ENCODE measurements at places on chromosomes 16 and 17.
A peak's percentile ranks its signal among the peaks of the same experiment; 100 is the strongest.

GRCh38 chr17:28960256-28961061 lies 9.1 kb upstream of the PHF12 start:
- DNase-seq, result no peak

DNA sequence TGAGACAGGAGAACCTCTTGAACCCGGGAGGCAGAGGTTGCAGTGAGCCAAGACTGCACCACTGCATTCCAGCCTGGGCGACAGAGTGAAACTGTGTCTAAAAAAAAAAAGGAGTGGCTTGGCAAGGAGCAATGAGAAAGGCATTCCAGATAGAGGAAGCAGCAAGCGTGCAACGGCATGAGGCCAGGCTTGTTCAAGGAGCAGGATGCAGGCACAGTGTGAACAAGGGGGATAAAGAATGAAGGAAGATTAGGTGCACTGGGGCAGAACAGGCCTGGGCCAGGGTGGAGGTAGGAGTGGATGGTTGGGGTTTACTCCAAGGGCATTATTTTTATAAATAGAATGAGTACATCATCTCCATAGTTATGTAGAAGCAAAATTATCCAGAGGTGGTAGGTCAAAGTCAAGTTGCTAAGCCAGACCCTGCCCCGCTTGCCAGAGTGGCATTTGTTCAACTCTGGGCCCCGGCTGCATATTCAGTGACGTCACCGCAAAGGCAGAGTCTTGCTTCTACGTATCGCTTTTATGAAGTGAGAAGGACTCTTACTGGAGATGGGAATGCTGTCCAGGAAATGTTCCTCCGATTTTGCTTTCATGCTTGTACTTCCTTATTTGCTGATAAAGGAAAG lies 100.2 kb downstream of the KATNIP start:
- DNase-seq, result no peak

GRCh38 chr17:79658811-79659207 lies 48.0 kb upstream of the RBFOX3 start:
- DNase-seq, result peak; percentile 8

- no peak for DNase-seq
These were observed 30.5 kb downstream of the NSMCE1 start for GRCh38 chr16:27238016-27238587.

GRCh38 chr17:65978871-65979270 lies 213.1 kb downstream of the CEP112 start:
- peak; percentile 5 for DNase-seq

GRCh38 chr17:67151717-67152116 lies 93.3 kb downstream of the HELZ start:
- peak; percentile 89 for DNase-seq

GRCh38 chr17:72411124-72411563 lies 290.3 kb downstream of the SOX9 start:
- no peak for DNase-seq

DNA sequence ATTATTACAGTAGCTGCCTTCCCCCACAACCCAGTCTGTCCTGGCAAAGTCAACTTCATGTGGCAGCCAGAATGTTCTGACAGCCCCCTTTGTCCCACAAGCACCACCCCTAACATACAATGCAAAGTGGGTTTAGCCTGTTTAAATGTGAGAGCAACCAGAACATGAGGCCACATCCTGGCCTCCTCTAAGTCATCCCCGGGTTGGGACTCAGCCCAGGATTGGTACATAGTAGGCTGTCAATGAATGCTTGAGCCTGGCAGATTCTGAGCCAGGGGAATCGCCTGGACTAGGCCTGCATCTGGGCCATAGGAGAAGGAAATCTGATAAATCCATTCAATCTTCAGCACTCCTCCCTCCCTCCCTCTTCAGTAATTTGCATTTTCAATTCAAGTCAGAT lies 4.3 kb upstream of the ITGA3 start:
- no peak for DNase-seq

GRCh38 chr17:61128661-61129115 lies 271.0 kb upstream of the TBX2 start:
- DNase-seq, result peak; percentile 27

GRCh38 chr16:87366288-87366687 lies 17.3 kb downstream of the FBXO31 start:
- DNase-seq, result no peak

GRCh38 chr17:46026166-46027047 lies 27.4 kb downstream of the STH start:
- DNase-seq, result no peak

DNA sequence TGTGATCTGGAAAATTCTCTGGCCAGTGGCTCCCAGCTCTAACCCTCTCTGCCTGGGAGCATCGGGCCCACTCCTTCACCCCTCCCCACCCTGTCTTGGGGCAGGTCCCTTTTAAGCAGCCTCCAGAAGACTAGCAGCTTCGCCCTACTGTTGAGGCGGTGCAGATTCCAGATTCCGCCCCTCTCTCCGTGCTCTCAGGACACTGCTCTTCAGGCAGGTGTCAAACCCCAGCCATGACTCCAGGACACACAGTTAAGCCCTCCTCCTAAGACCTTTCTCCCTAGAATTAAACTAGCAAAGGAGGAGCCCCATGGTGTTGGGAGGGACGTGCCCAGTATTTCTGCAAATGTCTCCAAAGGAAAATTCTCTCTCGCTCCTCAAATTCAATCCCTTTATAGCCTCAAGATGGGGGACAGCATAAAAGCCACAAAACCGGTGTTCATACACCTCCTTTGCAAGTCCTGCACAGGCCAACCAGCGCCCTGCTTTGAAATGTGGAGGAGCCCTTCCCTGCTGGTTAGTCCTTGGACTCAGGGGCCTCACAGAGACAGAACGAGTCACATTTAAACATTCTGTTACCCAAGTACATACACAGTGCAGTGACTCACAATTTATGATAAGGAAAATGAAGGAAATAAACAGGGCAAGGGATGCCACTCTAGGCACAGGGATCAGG lies 7.2 kb downstream of the LPO start:
- peak; percentile 30 for DNase-seq

GRCh38 chr17:53101706-53102105 lies 721.0 kb upstream of the KIF2B start:
- no peak for DNase-seq

GRCh38 chr16:3650631-3651265 lies 3.7 kb upstream of the DNASE1 start:
- DNase-seq, result no peak

DNA sequence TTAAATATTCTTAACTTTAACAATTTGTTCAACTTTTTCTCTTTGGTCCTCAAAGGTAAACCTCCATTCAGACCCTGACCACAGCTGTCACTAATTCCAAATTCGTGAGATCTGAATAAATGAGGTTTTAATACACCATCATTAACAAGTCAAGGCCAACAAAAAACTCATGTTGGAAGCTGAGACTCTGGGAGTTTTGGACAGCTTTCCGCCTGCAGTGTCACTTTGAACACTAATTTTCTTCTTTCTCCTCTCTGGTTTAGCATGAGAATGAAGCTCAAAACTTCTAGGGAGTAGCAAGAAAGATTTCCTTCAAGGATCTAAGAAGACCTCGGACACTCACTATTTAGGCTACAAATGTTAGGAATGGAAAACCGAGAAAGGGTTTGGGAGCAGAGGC lies 32.7 kb upstream of the DNAH9 start:
- no peak for DNase-seq

- DNase-seq, result no peak
These were observed 40.2 kb downstream of the BCAS3 start for GRCh38 chr17:60717814-60718213.

DNA sequence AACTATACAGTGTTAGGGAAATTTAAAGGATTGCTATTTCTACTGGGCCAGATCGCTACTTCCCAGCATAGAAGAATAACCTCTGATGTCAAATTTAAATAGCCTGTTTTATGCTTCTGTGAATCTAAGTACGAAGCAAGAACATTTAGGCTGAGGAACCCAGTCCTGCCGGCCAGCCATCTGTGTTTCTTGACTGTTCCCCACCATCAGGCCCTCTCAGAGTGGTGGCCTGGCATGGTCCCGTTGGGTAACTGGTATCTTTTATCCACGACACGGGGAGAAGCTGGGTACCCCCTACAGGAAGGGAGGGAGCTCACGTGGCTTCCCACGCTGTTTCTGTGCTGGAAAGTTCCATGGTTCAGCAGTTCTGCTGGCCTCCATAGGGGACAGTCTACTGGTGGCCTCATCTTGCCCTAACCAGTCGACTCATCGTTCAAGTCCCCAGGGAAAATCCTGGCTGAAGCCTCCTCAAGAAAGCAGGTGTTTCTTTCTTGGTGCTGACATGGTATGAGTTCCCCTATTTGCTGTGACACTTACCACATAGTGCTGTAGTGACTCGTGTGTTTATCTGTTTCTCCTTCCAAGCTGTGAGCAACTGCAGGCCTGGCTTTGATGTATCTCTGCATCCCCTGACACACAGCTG lies 201.7 kb upstream of the NLRP1 start:
- peak; percentile 85 for DNase-seq

- peak; percentile 50 for DNase-seq
These were observed 162.5 kb downstream of the MAF start for GRCh38 chr16:79437764-79438751.

DNA sequence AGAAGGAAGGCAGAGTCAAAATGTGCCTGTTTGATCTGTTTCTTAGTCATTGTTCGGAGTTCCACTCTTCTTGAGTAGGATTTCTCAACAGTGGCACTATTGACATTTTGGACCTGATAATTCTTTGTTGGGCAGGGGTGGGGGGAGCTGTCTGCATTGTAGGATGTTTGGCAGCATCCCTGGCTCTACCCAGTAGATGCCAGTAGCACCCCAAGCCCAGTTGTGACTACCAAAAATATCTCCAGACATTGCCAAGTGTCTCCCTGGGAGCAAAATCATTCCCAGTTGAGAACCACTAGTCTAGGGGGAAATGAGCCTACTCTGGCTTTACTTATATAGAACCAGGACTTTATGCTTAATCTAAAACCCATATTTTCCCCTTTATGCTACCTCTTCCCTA lies 1.1 kb upstream of the GFOD2 start:
- no peak for DNase-seq

DNA sequence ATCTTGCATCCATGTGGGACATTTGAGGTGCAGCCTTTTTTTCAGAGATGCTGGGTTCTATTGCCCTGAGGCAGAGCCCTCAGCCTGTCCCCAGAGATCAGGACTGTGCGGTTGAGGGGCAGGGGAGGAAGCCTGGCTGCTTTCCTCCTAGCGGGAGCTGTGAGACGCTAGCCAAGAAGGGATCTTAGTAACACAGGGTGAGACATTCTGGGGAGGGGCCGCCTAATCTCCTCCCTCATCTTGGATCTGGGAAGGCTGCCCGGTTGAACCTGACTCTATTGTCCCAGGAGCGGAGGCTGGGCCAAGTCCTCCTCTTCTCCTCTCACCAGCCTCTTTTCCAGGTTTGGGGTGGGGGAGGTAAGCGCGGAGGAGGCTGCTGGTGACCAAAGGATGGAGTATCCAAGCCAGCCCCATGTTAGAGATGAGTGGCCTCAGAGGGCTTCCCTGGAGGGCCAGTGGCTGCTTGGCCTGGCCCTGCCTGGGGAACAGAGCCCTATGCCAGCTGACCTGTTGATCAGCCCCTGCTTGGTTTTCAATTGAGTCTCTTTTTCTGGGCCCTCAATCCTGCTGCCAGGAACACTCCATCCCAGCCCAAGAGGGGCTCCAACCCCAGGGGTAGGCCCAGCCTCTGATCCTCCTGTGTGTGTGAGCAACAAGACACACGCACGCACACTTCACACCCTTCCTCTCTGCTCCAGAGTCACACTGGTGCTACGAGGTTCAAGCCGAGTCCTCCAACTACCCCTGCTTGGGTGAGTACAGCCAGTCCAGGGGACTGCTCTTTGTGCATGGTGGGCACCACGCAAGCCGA lies 5.0 kb downstream of the CA4 start:
- DNase-seq, result peak; percentile 77

DNA sequence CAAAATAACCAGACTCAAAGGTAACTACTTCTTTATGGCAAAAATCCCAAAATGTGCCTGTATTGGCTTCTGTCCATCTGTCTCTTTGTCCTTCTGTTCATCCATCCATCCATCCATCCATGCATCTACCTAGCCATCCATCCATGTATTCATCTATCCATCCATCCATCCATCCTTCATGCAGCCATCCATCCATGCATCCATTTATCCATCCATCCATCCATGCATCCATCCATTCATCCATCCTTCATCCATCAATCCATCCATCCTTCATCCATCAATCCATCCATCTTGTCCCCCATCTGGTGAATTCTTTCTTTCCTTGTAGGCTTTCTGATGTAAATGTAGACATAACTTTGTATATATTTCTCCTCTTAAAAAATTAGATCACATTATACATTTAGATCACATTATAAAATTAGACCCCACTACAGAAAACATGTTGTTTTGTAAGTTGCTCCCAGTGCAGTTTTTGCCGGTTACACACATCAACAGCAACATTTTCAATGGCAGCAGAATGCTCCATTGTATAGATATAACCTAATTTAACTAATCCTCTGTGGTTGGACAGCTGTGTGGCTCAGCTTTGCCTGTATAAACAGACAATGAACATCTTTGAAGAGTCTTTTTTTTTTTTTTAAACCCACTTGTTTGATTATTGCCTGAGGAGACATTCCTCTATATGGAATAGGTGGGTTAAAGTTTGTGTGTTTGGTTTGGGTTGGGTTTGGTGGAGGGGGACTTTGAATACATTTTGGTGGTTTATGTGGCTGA lies 72.0 kb downstream of the MSI2 start:
- DNase-seq, result no peak

GRCh38 chr17:42760652-42761581 lies at the start of gene RAMP2:
TSS of gene RAMP2 (plus strand) at chr17:42761227. CDS start at chr17:42761262, 35 bp downstream.
- DNase-seq, result peak; percentile 27

GRCh38 chr17:47914306-47914948 lies 18.4 kb downstream of the SP2 start:
- no peak for DNase-seq

GRCh38 chr17:67137026-67137370 lies 92.6 kb downstream of the CACNG1 start:
- DNase-seq, result peak; percentile 72

DNA sequence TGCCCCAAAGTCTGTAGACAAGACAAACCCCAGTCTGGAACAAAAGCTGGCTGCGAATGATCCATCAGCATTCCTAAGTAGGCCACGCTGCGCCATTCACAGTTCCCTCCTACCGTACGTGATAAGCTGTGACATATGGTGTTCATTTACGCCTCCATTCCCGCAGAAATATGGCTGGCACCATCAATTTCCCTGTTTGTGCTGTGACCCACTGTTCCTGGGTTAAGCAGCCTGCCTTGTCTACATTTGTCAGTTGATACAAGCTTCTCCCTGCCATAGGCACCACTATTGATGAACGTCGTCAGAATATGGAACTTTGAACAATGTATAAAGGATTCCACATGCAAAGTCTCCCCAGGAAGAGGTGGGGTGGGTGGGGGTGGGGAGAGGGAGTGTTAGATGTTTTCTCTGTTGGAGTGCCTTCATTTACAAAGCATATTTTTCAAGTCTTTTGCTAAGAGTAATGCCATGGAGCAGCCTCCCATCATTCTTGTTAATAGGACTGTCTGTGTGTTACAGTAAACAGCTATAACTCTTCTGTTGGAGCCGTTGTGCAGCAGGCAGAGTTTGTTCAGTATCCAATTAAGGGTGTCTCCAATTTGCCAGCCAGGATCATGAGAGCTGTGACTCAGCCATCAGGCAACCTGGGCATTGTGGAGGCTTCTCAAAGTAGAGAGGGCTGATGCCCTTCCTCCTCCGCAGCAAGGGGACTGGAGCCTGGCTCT lies 294.6 kb downstream of the TMEM114 start:
- DNase-seq, result no peak

Measured in fibroblast of skin of back (primary cell).